Activated naive CD4-positive, alpha-beta T cell treated with anti-CD3 and anti-CD28 coated beads for 36 hours (primary cell): ENCODE measurements at places on chromosomes 12 and 14. TPM values are rescaled to one million over a fixed set of nuclear protein-coding genes. Genes with fewer than 3 reads are reported as not detected.

DNA sequence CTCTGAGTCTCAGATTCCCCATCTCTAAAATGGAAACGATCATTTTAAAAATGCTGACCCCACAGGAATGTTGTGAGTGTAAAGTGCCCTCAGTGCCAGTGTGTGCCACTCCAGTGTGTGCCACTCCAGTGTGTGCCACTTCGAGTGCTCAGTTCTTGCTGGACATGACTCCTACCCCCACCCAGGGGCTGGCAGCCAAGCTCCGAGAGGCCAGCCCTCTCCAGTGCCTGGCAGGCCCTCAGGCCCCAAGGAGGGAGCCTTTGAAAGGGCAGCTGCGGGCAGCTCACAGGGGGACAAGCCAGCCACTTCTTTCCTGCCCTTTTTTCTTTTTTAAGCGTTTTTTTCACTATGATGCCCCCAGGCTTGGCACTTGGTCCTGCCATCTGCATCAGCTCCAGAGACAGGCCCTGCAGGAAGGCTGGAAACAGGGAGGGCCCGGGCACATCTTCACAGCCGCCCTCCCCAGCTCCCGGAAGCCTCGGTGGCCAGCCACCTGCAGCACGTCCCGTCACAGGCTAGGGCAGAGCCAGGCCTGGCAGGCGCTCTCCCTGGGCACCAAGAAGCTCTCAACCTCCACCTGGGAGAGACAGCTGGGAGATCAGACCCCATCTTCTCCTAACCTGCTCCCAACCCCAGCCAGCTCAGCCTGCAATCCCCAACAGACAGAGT lies 29.8 kb downstream of the NCOR2 start:
- DNase-seq: no peak

Gene ZC2HC1C
- 0.64 TPM for total RNA-seq

- no peak for DNase-seq
These were observed 406.9 kb downstream of the TMEM121 start for GRCh38 chr14:105933238-105933637.

DNA sequence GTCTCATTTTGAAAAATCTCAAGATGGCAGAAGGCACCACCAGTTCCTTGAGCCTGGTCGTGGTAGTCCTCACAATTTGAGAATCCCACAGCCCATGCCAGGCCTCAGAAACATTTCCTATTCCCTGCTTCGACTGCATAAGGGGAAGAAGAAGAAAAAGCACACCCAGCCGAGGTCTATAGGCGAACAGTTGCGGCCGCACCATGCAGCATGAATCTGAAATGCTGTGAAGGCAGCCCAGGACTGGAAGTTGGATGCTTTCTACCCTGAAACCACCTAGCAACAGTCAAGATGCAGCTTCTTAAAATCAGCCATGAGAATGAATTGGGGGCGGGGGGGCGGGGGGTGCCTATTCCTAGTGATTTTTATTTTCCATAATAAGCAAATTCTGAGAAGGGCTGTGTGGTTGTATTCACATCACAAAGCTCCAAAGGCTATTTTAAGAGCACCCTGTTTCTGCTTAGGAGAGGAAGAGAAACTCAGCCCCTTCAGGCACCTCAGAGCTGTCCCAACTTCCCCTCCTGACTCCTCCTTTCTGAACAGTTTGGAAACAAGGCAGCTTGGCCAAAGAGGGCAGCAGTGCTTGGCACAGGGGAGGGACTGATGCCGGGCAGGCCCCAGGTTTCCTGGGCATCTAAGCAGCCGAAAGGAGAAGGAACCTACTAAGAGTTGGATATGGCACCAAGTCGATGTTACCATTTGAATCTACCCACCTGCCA lies 172.5 kb upstream of the FOXN3 start:
- no peak for DNase-seq
